ENCODE measurements at places on chromosomes 12 and 14.

DNA sequence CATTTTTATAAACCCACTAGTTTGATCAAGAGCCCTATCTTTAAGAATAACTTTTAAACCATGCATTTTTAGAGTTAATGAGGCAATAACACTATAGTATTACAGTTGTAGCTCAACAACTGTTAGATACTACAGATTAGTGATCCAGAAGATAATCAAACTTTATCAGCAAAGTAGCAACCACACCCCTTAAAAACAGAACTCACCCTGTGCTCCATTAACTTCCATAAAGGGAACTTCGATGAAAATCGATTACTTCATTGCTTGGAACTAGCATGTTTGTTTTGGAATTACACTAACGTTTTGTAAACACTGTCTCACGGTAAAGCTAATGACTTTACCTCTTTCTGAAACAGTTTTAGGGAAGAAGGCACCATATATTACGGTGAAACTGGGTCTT, 1.4 kb downstream of the SGPP1 start:
- DNase-seq: no peak

DNA sequence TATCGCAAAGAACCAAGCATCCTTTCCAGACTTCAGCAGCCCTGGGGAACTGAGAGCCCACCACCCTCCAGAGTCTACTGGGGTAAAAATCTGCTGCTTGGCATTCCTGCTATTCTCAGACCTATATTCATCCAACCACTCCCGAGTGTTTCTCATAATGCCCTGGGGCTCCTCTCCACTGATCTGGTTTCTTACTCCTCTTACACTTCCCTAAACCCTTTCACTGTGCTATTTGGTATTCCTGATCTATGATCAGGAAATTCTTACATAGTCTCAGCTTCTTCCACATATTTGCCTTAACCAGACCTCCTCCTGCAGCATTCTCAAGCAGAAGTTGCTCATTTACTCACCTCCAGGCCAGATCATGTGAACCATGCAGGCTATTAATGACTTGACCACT, 82.4 kb downstream of the SYT10 start:
- no peak for DNase-seq

GRCh38 chr12:124938108-124938507, 23.7 kb upstream of the UBC start:
- DNase-seq: no peak

- peak; percentile 24 for DNase-seq
Observed at GRCh38 chr12:131833896-131834641, 5.9 kb downstream of the MMP17 start.

- peak; percentile 50 for DNase-seq
Observed at GRCh38 chr14:50038398-50039119, 77.8 kb downstream of the VCPKMT start.

GRCh38 chr12:130525384-130526172, 187.9 kb downstream of the PIWIL1 start:
- DNase-seq: no peak

DNA sequence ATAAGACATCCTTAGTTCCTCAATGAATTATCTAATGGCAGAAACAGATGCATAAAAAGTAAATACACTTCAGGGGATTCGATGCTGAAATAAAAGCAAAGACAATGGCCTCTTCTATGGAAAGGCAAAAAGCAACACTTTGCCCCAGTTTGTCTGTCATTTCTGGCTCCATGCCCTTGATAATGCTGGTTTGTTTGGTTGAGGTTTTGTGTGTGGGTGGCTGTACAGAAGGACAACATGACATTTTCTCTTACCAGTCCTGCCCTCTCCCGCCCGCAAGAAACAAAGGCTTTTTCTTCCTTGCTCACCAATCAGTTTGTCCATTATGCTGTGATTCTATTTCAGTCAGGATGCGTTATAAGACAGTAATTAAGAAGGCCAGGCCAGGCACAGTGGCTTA, 18.1 kb upstream of the WDR89 start:
- DNase-seq: no peak

- no peak for DNase-seq
Observed at GRCh38 chr12:559906-560455, 100.2 kb downstream of the B4GALNT3 start.

- DNase-seq: no peak
Observed at GRCh38 chr12:128916425-128916824, 63.1 kb downstream of the GLT1D1 start.

- no peak for DNase-seq
Observed at GRCh38 chr14:50534997-50535396, 2.6 kb upstream of the MAP4K5 start.
